Stimulated activated CD4-positive, alpha-beta T cell treated with anti-CD3 and anti-CD28 coated beads, Interleukin-12 subunit alpha, Interleukin-12 subunit beta, amount 100 ng/mL, for 48 hours (primary cell): ENCODE measurements at places on chromosomes 13 and 19.

- DNase-seq, result no peak
Observed at GRCh38 chr19:46564701-46565100, 36.4 kb upstream of the CALM3 start.

DNA sequence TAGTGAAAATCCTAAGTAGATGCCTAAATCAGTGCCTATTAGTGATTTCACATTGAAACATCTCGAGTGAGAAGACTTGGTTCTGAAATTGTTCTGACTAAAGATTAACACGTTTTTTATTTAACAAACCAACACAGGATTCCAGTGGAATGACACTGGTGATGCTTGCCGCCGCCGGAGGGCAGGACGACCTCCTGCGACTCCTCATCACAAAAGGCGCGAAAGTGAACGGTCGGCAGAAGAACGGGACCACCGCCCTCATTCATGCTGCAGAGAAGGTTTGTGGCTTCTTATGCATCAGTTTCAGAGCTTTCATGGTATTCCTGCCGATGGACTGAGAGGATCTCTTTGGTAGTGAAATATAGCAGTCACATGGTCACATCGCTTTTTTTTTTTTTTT lies 28.1 kb downstream of the MPHOSPH8 start:
- no peak for DNase-seq

- DNase-seq, result peak; percentile 48
Observed at GRCh38 chr19:14059093-14059480, 2.8 kb downstream of the PALM3 start.

GRCh38 chr13:51477149-51477548 lies 24.3 kb upstream of the INTS6 start:
- DNase-seq, result no peak

- no peak for DNase-seq
Observed at GRCh38 chr13:48728226-48728625, 74.5 kb downstream of the CYSLTR2 start.

- DNase-seq, result no peak
Observed at GRCh38 chr19:2083174-2083854, 12.8 kb downstream of the MOB3A start.

DNA sequence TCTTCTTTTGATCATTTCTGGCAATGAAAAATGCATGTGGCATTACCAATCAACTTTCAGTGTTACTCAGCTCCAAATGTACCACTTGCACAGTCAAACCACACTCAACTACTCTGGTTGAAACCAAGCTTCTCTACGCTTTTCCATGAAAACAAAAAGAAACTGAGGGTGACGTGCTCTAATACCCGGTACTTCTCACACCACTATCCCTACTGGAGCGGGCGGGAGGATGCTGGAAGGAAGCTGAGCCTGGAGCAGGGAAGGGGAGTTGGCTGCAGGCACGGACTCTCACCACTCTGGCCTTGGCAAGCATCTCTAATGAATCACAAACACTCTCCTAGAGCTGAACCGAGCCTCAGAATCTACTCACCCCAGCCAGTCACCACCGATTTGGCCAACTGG lies 48.2 kb downstream of the STK24 start:
- no peak for DNase-seq

DNA sequence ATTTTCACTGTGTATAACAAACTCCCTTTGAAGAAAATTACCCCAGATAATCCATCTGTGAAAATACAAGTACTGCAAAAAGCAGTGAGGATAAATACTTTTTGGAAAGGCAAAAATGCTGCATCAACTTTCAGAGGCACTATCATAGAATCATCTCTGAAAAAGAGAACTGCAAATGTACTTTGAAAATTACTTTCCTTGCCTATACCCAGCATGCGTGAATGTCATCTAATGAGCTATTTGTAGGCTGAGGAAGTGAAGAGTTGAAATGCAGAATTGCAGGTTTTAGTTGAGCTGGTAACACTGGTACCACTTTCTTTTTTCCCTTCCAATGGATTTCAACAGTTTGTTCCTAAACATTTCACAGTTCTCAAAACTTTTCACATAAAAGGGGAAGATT lies 196.7 kb downstream of the TBC1D4 start:
- no peak for DNase-seq

DNA sequence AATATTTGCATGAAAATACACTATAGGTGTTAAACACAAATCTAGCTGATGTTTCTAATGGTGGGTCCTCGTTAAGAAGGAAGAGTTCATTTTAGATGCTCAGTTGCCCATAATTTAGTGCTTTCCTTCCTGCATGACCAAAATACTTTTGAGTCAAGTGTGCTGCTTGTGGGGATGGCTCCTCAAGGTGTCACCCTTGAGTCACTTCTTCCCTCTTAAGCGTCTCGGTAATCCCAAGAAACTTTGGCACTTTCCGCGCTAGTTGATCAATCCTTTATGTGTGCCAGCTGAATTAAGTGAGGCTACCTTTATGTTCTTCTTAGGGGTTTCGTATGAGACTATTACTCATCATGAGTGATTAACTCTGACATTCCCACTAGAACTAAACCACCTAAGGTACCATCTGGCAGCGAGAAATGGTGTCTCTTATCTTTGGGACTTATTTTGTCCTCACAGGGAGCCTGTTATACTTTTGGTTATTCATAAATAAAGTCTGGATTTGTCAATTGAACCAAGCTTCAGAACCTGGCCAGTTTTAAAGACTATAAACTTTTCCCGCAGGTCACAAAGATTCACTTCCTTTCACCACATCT lies 106.8 kb downstream of the NHLRC3 start:
- peak; percentile 13 for DNase-seq

GRCh38 chr13:43405457-43405856 lies 381.3 kb downstream of the ENOX1 start:
- no peak for DNase-seq

DNA sequence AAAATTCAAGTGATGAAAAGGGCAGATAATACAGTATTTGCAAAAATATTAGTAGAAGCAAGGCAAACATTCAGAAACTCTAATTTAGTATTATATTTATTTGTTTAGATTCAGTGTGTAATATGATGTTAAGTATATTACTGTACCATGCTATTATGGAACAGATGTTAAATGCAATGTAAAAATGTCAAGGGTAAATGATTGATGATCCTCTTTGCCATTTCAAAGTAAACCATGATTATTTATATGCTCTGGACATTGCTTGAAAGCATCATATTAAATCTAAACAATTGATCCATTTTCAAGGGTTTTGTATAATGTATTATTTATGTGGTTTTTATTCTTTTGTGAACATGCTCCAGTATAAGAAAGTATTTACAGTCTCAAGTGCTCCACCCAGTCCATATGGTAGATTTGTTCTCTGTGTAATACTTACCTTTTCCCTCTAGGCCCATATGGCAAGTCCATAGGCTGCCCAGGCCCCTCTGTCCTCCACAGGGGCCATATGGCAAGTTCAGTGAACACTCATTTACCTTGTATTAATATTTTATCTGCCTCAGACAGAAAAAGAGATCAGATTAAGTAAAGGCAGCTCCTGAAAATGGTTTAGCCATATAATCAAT lies 353.5 kb downstream of the DACH1 start:
- no peak for DNase-seq

GRCh38 chr19:47446534-47447469 lies 24.9 kb downstream of the SLC8A2 start:
- DNase-seq, result no peak

GRCh38 chr13:109780845-109781383 lies 5.5 kb downstream of the IRS2 start:
- no peak for DNase-seq

- DNase-seq, result no peak
Observed at GRCh38 chr13:48334534-48335127, 31.1 kb downstream of the RB1 start.

DNA sequence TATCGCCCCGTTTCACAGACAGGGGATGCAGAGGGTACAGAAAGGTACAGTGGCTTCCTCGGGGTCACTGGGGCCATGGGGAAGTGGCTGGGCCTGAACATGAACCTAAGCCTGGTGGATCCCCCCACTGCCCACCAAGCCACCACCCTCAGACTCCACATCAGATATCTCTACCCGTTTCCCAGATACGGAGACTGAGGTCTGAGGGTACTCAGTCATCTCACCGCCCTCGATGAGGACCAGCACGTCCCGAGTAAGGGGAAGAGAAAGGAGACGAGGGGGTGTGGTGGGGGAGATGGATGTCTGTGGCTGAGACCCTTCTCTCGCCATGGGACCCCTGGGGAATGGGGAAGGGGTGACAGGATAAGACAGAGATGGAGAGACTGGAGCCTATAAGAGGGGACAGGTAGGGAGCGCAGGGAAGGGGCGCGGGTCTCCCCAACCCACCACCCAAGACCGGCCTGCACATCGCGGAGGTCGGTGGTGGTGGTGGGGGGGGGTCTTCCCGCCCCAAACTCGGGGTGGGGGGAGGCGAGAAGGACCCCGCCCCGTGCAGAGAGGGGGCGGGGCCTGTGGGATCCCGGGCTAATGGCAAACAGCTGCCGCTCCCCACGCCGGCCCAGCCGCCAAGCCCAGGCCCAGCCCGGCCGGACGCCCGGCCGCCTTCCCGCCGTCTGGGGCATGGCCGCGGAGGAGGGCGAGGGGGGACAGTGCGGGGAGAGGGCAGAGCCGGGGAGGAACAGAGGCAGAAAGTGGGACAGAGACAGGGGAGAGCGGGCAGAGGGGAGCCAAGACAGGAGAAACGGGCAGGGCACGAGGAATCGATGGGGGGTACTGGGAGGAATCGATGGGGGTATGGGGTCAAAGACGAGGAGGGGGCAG lies 698 bp downstream of the KANK2 start:
- DNase-seq, result no peak

DNA sequence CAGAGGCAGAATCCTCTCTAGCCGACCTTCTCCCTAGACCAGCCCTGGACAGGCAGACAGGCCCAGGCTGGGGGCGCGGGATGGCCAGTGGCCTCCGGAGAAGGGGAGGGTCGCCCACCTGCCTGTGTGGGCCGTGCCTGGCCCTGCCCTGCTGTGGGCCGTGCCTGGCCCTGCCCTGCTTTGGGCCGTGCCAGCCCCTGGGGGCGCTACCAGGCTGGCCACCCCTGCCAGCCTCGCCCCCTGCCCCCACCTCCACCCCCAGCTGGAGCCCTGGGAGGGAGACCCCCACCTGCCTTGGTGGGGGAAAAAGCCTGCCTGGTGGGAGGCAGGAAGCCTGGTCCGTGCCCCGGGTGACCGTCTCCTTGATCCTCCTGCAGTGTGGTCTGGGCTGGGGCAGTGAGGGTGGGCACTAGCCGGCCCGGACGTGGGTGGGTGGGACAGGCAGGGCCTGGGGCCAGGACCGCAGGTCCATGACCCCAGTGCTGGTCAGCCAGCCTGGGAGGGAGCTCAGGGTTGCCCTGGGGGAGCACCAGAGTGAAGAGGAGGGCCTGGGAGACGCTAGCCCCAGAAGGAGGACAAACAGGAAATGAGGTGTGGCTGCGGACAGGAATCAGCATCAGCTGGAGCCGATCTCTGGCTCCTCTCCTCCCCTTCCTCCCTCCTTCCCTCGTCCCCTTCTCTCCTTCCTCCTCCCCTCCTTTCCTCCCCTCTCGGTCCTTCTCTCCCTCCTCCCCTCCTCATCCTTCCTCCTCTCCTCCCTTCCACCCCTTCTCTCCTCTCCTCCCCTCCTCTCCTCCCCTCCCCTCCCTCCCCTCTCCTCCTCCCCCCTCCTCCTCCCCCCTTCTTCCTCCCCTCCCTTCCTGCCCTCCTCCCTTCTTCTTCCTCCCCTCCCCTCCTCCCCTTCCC lies 5.1 kb upstream of the MKNK2 start:
- no peak for DNase-seq

DNA sequence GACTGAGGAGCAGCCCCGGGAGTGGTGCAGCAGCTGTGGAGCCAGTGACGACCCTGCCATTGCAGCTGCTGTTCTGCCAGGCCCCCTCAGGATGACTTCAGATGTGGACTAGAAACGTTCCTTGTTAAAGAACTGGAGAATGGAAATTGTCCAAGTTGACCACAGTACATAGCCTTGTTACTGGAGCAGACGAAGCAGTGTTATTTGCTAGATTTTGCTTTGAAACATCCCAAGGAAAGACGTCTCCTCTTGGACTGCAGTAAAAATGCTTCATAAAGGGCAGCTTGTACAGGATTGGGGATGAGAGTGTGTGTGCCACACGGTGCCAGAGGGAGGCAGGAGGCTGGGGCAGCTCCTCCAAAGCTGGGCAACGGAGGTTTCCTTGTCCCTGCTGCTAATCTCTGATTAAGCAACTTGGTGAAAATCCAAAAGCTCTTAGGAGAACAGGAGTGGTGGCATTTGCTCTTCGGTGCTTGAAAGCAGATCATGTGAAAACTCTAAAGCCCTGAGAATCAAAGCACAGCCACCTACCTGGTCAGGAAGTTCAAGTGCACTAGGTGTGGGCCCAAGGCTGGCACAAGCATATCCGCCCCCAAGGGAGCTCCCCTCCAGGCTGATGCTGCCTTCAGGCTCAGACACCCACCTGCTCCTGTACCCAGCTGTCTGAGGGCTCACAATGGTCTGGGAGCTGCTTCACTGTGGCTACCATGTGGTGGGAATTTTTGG lies 34.5 kb downstream of the SHISA2 start:
- DNase-seq, result no peak

DNA sequence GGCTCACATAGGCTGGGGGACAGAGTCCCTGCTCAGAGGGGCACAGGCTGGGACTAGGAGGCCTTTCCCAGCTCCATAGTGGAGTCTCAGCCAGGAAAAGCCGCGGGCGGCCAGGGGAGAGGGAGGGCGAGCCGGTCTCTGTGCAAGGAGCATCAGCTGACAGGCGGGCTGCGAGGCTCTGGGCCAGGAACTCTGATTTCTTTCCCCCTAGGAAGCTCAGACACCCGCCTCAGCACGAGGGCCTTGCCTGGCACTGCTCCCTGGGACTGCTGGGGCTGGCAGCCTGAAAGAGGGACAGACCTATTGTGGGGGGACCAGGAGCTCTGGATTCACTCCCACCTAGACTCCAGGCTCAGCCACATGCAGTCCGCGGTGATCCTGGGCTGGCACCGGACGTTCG lies 2.2 kb upstream of the PLK5 start:
- no peak for DNase-seq

GRCh38 chr19:4206818-4207484 lies 22.4 kb upstream of the EBI3 start:
- no peak for DNase-seq

DNA sequence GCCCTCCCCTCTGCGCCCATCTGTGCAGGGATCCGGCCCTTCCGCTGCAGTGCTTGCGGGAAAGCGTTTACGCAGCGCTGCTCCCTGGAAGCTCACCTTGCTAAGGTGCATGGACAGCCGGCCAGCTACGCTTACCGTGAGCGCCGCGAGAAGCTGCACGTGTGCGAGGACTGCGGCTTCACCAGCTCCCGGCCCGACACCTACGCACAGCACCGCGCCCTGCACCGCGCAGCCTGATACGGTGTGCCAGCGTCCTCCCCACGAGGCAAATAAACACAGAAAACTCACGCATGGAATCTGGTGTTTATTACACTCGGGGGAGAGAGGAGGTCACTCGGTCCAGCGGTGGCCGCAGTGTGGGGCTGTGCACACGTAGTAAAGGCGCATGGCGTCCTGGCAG lies 1.2 kb downstream of the POLR2I start:
- no peak for DNase-seq

DNA sequence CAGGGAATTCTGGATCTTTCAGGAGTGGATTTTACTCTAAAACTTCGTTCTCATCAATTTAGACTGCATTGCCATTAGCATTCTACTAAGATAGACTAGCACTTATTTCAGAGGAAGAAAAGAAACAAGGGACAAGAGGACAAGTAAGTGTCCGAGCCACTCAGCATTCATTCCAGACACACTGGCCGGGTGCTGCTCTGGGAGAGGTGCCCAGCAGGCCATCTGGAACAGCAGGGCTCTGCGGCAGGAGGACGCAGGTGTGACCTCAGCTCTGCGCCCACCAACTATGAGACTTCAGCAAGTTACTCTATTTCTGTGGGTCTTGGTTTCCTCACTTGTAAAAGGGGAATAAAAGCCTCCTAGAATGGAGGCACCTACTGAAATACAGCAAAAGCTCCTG lies 4.2 kb downstream of the EPS15L1 start:
- no peak for DNase-seq

- peak; percentile 66 for DNase-seq
Observed at GRCh38 chr13:27375686-27376326, 48.6 kb upstream of the GTF3A start.
